ENCODE measurements at places on chromosomes 3 and 15.

DNA sequence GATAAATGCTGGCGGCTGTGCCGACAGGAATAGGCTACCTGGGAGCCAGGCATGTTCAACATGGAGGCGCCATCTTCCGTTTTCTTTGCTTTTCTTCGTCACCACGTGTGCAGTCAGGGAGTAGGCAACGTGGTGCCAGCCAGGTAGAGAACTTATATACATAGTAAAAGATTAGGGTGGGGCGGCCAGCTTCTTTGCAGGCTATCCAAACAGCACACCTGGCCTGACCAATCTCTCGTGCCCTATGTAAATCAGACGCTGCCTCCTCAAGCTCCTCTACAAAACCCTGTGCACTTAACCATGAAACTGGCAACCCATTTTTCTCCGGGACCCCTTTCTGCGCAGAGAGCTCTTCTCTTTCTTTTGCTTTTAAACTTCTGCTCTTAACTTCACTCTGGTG is 28.6 kb upstream of the OR5K4 start:
- no peak for DNase-seq

GRCh38 chr15:57609805-57610529 is 18.3 kb downstream of the MYZAP start:
- DNase-seq = peak; percentile 73

DNA sequence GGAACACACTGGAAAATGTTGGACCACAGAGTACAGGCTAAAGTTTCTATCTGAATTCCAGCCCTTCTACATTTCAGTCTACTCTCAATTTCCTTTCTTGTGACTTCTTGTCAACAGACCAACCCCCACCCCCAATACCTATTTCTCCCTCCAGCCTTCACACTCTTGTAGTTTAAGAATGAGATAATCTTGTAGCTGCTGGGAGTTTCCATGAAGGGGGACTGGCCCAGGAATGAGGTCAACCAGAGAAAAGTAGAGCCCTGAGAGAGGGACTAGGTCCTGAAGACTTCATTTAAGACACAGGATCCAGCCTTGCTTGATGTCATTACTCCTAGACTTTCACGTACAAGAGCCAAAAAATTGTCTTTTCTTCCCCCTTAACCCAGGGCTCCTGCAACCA is 29.5 kb upstream of the FAM107A start:
- DNase-seq = no peak

- no peak for DNase-seq
Measured at GRCh38 chr15:55700876-55701275, 42.1 kb downstream of the PRTG start.

DNA sequence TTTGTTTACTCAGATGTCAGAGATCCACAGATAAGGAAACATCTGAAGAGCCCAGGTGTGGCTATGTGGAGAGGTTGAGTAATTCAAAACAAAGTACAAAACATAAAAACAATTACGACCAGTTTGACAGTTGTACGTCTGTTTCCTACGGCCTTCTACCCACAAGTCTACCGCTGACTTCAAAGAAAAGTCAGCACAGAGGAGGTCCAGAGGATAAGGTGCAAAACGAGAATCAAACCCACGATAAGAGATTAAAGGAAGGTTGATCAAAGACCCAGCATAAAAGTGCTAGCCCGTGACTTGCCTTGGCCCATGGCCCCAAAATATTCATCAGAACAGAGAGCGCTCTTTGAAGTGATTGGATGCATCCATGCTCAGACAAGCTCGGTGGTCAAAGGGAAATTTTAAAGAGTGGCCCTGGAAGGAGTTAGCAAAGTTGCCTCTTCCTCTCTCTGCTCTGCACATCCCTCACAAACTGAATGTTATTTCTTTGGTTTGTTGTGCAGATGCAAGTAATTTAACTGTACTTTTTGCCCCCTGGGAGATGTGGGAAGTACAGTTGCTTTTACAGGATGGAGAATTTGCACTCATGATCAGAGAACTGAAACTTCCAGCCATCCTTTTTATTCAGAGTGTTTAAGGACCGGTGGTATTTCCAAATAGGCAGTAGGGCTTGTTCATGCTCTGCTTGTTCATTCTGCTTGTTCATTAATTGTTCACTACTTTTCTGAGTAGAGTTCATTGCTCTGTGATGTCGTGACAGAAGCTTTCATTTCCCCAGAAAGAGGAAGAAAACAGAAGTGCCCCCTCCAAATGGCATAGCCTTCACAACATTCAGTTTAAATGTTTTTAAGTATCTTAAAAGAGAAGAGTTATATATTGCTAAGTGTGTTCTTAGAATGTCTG is 31.1 kb downstream of the MME start:
- no peak for DNase-seq

- no peak for DNase-seq
Measured at GRCh38 chr3:54486317-54486716, 364.0 kb downstream of the CACNA2D3 start.

DNA sequence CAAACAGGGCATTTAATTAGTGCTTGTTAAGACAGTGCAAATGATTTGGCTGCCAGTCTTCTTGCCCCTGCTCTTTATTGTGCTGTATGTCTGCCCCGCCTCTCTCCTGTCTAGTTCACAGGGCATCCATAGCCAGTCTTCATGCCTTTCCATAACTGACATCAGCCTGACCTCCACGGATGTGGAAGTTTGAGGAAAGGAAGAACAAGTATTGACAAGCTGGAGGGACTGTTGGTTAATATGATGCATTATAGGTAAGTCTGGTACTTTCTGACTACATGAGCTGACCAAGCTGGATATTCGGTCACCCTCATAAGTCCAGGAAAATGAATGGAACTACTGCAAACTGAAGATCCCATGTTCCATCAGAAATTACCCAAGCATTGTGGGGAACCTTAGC is 325.9 kb downstream of the TIGIT start:
- DNase-seq = no peak

DNA sequence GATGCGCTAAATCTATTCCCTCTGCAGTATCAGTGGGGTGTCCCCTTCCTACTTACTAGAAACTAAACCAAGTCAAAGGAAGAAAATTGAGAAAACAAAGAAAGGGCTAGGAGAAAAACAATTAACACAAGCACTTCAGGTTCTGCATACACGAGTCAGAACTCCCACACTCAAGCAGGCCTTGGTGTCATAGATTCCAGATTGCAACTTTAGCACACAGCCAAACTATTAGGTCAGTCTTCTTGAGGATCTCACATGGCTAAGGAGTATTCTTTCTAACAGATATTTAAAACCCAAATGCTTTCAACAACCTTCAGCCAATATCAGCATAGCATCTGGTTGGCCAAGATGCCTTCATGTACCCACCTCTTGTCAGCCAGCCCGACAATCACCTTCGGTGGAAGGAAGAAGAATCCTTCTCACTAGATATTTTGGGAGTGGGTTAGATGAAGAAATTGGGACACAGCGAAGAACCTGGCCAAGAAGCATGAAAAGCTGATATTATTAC is 340.0 kb downstream of the VPS13C start:
- DNase-seq = no peak

GRCh38 chr15:85331655-85332285 is 48.6 kb upstream of the AKAP13 start:
- DNase-seq = peak; percentile 45

DNA sequence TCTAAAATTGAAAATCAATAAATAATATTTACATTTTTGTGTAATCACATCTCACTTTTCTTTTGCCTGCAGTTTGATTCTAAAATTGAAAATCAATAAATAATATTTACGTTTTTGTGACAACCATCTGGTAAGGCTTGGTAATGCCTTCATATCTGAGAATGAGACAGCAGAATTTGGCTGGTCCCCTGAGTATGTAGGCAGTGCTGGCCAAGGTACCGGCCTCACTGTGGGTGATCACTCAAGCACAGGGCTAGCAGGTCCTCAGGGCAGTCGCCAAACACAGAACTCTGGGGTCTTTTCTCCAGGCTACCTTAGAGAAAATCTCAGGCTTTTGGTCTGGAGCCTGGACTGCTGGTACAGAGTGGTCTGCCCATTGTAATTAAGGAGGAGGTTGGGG is 26.2 kb downstream of the RTP3 start:
- no peak for DNase-seq

DNA sequence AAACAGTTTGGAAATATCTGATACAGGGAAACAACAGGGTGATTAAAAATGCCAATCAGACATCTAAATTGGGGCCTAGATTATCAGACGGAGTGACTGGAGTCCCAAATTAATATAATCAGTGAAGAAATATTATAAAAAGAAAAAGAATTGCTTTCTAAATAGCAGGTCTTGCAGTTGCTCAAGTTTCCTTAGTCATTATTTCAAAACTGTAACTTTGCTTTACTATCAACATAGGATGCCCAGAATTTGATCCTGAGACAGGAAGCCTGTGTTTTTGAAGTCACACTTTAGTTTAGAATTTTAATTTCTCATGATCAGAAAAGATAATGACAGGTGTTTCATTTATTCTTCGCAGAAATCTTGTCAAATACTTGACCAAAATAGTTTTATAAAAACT is 105.9 kb downstream of the IL1RAP start:
- peak; percentile 39 for DNase-seq

- DNase-seq = no peak
Measured at GRCh38 chr3:135897715-135898114, 67.8 kb upstream of the PPP2R3A start.

DNA sequence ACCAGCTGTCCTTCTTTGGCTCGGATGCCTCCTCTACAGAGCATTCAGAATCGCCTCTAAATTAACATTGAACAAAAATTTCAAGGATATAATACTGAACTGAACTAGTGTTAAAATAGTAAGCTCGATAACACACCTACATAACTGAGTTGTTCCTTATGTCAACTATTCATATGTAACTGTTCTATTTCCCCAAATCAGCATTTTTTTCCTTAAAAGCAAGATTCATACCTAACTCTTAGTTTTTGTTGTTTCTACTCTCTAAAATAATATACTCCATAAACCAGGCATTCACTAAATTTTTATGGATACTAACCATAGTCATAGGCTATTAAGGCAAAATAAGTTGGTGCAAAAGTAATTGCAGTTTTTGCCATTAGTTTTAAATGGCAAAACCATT is 32.7 kb upstream of the OSTN start:
- no peak for DNase-seq

GRCh38 chr15:69141286-69141701 is 19.1 kb upstream of the GLCE start:
- no peak for DNase-seq

GRCh38 chr3:8338424-8338823 is 163.2 kb upstream of the LMCD1 start:
- no peak for DNase-seq

- DNase-seq = peak; percentile 82
Measured at GRCh38 chr3:190728574-190729246, 133.8 kb downstream of the GMNC start.

- DNase-seq = no peak
Measured at GRCh38 chr3:177878192-177878591, 658.0 kb upstream of the KCNMB2 start.

- no peak for DNase-seq
Measured at GRCh38 chr3:159795681-159796175, 192.9 kb upstream of the IL12A start.

DNA sequence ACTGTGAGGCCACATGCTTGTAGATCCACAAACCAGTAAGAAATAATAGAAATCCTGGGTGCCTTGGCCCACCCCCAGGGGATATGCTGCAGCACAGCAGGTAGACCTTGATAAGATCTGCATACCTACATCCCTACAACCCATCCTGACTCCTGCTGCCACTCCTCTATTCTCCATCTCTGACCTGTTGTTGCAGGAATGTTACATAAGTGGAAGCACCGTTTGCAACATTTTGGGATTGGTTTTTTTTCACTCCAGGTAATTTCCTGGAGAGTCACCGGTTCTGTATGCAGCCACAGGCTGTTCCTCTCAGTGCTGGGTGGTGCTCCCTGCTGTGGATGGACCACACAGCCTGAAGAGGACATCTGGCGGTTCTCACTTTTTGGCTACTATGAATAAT is 16.1 kb upstream of the CSPG5 start:
- no peak for DNase-seq

GRCh38 chr3:113105966-113106660 is 105.2 kb upstream of the BOC start:
- no peak for DNase-seq

GRCh38 chr15:64809649-64810496 is 15.6 kb downstream of the PIF1 start:
- DNase-seq = peak; percentile 71

DNA sequence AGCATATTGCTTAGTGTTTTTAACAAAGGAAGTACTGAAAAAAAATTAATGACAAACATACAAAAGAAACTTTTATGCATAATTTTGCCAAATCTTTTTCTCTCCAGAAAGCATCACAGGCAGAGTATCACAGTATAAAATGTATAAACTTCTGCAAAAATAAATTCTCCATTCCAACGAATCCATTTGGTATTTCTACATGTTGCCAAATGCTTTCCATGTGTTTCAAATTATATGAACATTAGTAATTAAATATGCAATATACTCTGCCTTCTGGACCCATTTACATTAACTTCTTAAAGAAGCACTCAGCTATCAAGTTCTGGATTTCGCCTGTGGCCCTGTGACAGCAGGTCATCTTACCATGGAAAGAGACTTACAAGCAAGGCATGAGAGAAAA is 189.1 kb upstream of the ALCAM start:
- DNase-seq = no peak

GRCh38 chr3:2896308-2896939 is 213.8 kb downstream of the IL5RA start:
- no peak for DNase-seq

- no peak for DNase-seq
Measured at GRCh38 chr3:108079877-108080276, 11.0 kb downstream of the CD47 start.

DNA sequence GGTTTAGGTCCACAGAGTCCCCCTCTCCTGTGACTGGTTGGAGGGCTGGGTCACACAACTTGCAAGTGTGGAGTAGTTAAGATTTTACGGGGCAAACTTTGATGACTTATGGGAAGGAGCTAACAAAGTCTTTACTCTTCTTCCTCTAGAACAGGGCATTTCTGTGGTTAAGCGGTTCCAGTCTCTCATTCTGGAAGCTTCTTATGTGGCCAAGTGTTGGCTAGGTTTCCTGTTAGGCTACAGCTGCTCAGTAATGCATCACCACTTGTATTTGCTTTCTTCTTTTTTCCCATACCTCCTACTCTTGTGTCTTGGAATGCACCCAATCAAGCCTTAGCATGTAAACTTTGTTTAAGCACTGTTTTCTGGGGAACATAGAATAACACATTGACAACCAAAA is 100.6 kb upstream of the PLAAT1 start:
- DNase-seq = no peak

Measured in NB4 (cell line).